Muscle of arm (tissue), 14 donors: ENCODE measurements at places on chromosomes 3 and 15. TPM values are rescaled to one million over a fixed set of nuclear protein-coding genes. Genes with fewer than 3 reads are reported as not detected.

GRCh38 chr15:57916695-57917094 lies 148.8 kb downstream of the ALDH1A2 start:
- no peak for DNase-seq

DNA sequence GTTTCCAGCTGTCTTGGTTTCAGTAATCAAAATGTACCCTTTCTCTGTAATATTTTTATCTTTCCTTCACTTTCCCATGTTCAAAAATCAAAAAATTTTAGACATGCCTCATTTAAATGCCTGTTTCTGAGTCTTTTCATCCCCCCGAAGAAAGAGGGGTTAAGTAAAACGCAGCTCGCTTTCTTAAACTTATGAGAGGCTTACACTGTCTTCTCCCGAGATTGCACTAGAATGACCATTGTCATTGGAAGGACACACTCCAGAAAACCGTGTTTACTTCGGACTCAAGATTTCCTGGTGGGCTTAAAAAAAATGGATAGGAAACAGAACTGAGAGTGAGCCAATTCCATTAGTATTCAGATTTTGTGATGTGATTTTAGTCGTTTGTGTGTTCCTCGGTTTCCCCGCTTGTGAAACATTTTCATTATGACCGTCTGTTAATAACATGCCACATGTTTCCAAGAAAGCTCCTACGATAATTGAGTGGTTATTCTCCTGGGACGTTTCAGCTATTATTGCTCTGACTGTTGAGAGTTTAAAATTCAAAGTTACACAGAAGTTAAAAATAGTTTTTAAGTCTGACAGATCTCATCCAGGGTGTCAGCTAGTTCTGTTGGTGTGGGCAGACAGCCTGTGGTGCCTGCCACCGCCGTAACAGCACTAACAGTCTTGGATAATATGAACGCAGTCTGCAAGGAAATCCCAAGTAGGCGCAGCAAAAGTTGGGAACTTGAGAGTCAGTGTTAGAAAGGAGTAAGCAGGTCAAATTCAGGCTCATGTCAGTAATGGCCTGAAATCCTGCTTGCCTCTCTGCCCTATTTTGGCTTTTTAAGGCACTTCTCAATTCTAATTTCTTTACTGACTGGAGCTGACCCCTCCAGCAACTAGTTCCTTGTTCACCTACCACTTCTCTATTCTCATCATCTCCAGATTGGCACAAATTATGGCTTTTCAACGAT lies 1.5 kb downstream of the CRYBG3 start:
- DNase-seq: peak; percentile 22

DNA sequence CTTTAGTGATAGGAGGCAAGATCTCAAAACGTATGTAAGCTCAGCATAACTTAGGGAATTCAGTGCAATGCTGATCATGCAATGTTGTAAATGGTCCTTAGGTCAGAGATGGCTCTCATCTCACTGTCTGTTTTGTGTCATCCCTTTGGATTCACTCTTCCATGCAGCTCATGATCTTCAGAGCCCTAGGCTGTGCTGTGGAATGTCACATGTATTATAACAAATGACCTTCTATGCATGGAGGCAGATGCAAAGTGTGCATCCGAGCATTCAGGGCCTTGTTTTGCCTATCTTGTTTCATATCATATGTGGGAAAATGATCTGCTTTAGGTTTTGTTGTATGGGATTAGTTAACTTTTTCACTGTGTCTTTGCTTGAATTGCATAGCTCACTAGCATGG lies 40.5 kb upstream of the PDZRN3 start:
- no peak for DNase-seq

DNA sequence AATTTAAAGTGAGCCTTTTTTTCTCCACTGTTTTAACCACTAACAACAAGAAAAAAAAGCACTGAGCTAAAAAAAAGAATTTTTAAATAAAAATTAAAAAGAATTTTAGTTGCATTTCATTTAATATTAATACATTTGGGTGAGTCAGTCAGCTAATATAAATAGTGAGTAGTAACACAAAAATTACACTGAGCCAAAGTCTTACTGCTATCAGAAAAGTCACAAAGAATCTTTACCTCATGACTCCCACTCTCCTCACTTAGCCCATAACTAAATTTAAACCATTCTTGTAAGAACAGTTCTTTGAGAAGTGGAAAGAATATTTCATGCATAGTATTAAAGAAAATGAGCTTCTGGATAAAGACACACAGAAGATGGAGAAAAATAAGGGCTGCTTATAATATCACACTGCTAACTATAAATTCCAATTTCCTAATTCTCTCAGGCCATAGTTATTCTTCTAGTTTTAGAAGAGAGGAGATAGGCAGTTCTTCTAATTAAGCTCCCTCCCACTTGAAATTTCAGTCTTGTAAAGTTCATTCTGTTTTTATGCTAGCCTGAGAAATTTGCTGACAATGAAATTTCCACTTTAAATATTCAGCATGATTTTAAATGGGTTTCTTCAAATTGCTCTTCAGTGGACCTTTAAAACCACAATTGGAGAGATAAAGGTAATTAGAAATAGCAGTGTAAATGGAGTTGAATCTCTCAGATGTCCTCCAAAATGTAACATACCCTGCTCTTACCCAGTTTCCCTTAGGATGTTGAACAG lies 17.6 kb downstream of the SHQ1 start:
- DNase-seq: no peak

GRCh38 chr15:38920966-38921365 lies 356.4 kb upstream of the RASGRP1 start:
- no peak for DNase-seq

DNA sequence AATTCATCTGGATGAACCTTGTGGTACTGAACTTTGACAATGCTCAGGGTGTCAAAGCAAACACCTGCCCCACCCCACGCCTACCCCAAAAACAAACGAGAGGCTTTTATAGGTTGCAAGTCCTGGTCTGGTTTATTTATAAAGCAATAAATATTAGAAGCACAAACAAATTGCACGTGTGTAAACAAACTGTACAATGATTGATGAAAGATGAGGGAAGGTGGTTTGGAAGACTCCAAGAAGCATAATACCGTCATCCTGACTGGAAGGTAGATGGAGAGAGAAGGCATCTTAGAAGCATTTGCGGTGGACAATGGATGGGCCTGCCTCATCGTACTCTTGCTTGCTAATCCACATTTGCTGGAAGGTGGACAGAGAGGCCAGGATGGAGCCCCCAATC lies 5.2 kb downstream of the ACTC1 start:
- no peak for DNase-seq

GRCh38 chr3:171977860-171978259 lies 61.5 kb upstream of the FNDC3B start:
- no peak for DNase-seq

The CCRL2 gene
- polyA plus RNA-seq: 0.74 TPM

DNA sequence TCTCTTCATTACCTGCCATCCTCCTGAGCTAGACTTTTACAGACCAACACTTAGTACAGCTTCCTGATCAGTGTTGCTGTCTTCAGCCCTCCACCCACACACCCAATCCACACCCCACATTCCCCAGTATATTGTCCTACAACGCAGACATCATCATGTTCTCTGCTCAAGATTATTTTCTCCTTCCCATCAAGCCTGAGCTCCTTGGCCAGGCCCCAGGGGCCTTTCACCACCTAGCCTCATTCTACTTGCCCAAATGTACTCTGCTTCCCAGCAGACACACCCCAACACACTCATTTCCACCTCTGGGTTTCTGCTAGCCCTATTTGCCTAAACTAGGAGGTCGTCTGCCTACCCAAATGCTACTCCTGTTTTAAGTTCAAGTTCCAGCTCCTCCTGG lies 37.0 kb downstream of the DAPK2 start:
- DNase-seq: no peak
